ENCODE measurements at places on chromosomes 7 and 10. TPM values are rescaled to one million over a fixed set of nuclear protein-coding genes. Genes with fewer than 3 reads are reported as not detected.

GRCh38 chr10:119162452-119163092 is 2.9 kb downstream of the SFXN4 start:
- no peak overlapping the region for H3K4me3 ChIP-seq
- no peak for DNase-seq
- peaks cover 31% of the 10 kb centered on the region for H3K36me3 ChIP-seq
- peaks cover 26% of the 10 kb centered on the region for H3K4me1 ChIP-seq
- H3K27ac ChIP-seq = no peak overlapping the region

DNA sequence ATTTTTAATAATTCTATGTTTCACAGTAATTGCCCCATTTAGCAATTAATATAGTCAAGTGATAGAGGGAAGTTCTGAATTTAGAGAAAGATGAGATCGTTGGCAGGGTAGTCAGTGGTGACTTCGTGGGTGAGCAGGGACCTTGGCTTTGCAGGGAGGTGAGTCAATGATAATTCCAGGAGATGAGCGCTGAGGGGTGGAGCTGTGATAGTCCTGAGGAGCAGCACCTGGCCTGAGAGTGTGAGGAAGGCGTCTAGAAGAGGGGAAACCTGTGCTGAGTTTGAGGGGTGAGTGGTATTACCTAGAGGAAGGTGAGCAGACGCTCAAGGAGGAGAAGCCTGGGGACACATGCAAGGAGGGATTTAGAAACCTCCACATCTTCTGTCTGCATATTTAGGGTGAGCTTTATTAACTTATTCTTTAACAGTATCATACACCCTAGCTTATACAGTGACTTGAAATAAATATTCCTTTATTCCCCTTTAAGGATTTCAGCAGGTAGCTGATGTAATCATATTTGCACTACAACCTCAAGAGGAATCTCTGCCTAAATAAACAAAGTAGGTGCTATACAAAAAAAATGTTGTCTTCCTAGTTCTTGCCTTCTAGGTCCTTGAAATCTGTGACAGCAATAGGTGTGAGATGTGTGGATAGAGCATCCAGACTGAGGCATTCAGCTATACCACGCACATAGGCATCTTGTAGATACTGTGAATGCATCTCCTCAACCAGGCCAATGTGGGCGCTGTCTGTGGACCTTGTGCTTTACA is 2.1 kb upstream of the TRIL start:
- H3K36me3 ChIP-seq = no peaks in the 10 kb centered on the region
- H3K4me3 ChIP-seq = no peak overlapping the region
- H3K4me1 ChIP-seq = peaks cover 11% of the 10 kb centered on the region
- no peak overlapping the region for H3K27ac ChIP-seq
- DNase-seq = no peak
- no peaks in the 10 kb centered on the region for H3K27me3 ChIP-seq

- H3K4me3 ChIP-seq = no peak overlapping the region
- no peak overlapping the region for H3K27ac ChIP-seq
- DNase-seq = no peak
- H3K36me3 ChIP-seq = peaks cover 12% of the 10 kb centered on the region
- peaks cover 19% of the 10 kb centered on the region for H3K4me1 ChIP-seq
Observed at GRCh38 chr7:102125127-102125596, 161.5 kb upstream of the SH2B2 start.

EZH2 gene
- total RNA-seq = 30.4 TPM

SMKR1 gene
- not detected for total RNA-seq

PNLIPRP1 gene
- total RNA-seq = not detected

Data from HepG2 (cell line).